GM20000 (cell line): ENCODE measurements at places on chromosomes 7 and 10.

DNA sequence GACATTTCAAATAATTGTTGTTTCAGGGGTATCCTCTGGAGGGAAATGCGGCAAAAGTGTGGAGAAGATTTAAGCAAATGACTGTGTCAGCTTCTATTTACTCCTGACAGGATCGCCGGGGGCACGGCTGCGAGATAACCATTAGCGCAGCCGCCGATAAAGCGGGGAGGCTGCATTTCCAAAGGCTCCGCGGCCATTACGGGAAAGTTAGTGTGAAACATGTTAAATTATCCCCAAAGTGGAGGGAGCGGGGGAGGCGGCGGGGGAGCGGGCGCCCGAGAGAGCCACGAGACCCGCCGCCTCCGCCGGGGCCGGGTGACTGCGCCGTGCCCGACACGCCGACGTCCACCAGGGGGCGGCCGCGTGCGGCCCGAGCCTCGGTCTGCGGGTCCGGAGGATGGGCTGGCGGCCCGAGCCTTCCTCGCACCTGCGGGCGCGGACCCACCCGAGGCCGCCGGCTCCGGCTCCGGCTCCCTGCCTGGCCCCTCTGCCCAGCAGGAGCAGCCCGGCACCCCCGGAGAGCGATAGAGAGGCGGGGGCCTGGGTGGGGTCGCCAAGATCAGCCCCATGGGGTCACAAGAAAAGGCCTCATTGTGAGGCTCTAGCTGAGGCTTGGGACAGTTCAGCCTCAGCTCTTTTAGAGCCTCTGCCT is 74.4 kb upstream of the PAX2 start:
- peak; percentile 92 for DNase-seq

GRCh38 chr10:86281396-86281795 is 85.2 kb downstream of the GRID1 start:
- DNase-seq: no peak

- DNase-seq: peak; percentile 54
Measured at GRCh38 chr7:100673942-100674410, 436 bp downstream of the GNB2 start.

DNA sequence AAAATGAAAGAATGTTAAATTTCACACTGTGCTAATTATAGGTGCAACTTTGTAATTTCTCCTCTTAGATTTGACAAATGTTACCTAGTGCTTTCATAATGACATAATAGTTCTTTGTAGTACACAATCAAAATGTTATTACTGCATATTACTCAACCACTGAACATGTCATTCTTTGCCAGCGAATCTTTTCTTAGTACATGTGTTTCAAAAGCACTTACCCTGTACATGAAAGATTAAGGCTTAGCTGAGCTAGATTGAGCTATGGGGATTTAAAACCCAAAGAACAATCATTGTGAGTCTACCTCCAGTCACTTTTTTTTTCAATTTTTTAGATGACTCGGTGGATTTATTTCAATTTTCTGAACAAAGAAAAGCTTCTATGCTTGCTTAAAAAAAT is 123.5 kb upstream of the FERD3L start:
- no peak for DNase-seq

GRCh38 chr7:78018641-78019446 is 220.3 kb downstream of the PHTF2 start:
- DNase-seq: no peak

DNA sequence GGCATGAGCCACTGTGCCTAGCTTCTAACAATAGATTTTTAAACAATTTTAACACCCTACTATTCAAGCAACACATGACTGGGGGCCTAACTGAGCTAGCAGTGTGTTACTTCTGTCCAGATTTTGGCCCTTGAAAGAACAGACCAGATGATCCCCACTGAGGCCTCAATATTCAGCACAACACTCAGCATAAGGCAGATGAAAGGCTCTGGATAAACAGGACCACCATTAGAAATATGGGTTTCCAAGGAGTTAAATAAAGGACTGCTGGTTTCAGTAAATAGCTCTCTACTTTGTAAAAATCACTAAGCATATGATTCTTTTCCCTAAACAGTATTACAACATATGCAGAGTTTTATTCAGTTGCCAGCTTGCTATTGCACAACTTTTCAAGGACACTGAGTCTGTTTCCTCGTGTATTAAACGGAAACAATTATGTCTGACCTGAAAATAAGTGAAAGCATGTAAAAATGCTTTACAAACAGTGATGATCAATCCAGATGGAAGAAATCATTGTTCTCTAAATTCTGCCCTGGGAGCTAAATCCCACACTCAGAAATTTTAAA is 23.8 kb upstream of the FZD1 start:
- DNase-seq: no peak

GRCh38 chr10:59400214-59400613 is 37.9 kb upstream of the FAM13C start:
- no peak for DNase-seq

GRCh38 chr10:73836427-73836980 is 25.1 kb upstream of the NDST2 start:
- DNase-seq: no peak

- DNase-seq: no peak
Measured at GRCh38 chr7:50502001-50502684, 52.0 kb upstream of the FIGNL1 start.

DNA sequence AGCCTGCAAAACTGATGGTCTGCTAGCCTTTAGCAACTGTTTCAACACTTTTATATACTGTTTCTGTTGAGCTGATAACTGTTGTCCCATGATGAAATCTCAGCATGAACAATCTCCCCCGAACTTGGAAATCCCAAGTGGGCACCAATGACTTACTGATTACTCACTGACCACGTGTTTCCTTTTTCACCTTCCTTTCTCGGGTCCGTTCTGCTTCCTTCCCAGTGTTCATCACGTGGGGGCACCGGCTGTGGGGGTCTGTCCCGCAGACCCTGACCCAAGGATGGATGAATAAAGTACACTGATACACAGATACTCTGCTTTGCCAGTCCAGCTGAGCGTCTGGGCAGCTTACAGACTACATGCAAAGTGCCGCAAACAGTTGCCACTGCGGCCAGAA is 39.0 kb upstream of the RASGEF1A start:
- no peak for DNase-seq

GRCh38 chr7:15839416-15840100 is 153.1 kb upstream of the MEOX2 start:
- no peak for DNase-seq

- DNase-seq: peak; percentile 95
Measured at GRCh38 chr10:79068562-79069324, at the start of gene ZMIZ1. ZMIZ1 (plus strand) TSS chr10:79068966; CDS start chr10:79201633, 132,667 bp downstream.

- no peak for DNase-seq
Measured at GRCh38 chr10:117391436-117392205, 16.4 kb upstream of the PDZD8 start.

DNA sequence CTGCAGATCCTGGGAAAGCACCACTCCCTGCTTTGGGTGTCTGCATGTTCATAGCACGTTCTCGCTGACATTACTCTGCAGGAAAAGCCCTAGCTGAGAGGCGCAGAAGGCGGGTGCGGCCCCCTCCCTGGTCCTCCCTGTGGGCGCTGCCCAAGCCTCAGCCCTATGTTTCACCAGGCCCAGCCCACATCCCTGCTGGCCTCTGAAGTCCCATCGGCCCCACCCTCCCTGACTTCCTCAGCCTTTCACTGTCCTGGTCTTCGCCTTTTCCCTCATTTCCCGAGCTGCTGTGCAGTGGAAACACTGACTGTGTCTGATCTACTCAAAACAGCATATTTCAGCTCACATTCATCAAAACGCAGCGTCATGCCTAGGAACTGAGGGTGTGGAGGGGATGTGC is 36.3 kb upstream of the DIP2C start:
- no peak for DNase-seq
